IMR-90 (cell line): ENCODE measurements at places on chromosomes 2 and 18. TPM values are rescaled to one million over a fixed set of nuclear protein-coding genes. Genes with fewer than 3 reads are reported as not detected.

The PSMA8 gene
- total RNA-seq: not detected in 2 replicates

GRCh38 chr2:217864963-217865772 lies 137.6 kb downstream of the TNS1 start:
- DNase-seq: no peak

The CLEC4F gene
- not detected in 2 replicates for total RNA-seq

The FOXI3 gene
- total RNA-seq: not detected in 2 replicates

- no peak for DNase-seq
These were observed 467.4 kb upstream of the FANCL start for GRCh38 chr2:58708565-58708964.

GRCh38 chr18:52701219-52701935 lies 361.4 kb downstream of the DCC start:
- no peak for DNase-seq

The IL36B gene
- not detected in 2 replicates for total RNA-seq

- DNase-seq: peak; percentile 47
These were observed 411.1 kb downstream of the RAD51AP2 start for GRCh38 chr2:17107151-17107550.

GRCh38 chr2:200352636-200353035 lies 46.1 kb downstream of the SPATS2L start:
- DNase-seq: peak; percentile 66

The ACVR1 gene
- total RNA-seq: 21.1 and 24.2 TPM in 2 replicates

DNA sequence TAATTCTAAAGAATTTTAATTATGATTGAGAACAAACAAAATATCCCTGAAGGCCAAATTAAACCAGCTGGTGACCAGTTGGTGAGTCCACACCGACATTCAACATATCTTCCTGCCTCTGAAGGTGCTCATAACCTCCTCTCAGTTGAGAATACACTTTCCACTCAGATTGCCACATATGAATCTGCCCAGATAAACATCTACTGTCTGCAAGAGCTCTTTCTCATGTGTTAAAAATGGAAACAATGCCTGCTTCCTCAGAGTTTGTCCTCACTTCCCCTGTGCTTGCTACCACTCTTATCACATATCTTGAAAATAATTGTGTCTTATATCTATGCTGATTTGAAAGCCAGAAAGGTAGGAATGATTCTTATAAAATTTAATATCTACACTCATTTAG lies 177.7 kb upstream of the GULP1 start:
- DNase-seq: peak; percentile 60

The RTP5 gene
- total RNA-seq: not detected in 2 replicates

- no peak for DNase-seq
These were observed 6.8 kb upstream of the ARHGAP28 start for GRCh38 chr18:6722690-6723089.

DNA sequence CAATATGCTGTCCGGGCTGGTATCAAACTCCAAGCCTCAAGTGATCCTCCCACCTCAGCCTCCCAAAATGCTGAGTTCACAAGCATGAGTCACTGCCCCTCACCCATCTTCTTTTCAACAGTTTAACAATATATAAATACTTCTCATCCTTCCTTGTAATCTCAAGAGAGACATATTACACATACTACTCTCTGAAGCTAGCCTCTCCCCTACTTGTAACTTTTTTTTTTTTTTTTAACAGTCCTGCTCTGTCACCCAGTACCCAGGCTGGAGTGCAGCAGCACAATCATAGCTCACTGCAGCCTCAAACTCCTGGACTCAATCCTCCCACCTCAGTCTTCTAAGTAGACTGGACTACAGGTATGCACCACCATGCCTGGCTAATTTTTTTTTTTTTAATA lies 5.7 kb downstream of the GFPT1 start:
- peak; percentile 60 for DNase-seq

DNA sequence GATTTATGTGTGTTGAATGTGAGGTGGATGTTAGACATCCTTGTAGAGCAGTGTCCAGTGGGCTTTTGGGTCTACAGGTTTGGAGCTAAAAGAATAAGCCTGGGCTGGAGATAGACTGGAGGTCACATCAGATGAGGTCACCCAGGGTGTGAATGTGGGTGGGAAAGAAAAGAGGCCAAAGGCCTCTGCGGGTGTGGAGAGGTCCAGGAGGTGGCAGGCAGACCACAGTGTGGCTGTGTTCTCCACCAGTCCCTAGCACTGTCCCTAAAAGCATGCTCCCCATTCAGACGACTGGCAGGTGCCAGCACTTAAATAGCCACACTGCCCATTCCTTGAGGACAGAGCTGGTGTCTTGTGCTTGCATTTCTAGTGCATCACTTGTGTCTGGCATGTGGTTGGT lies 4.1 kb downstream of the ATG4B start:
- no peak for DNase-seq

- peak; percentile 89 for DNase-seq
These were observed 80.3 kb upstream of the MAP4K4 start for GRCh38 chr2:101617188-101617587.

GRCh38 chr2:182827182-182827879 lies 39.1 kb downstream of the FRZB start:
- DNase-seq: peak; percentile 31

The FEV gene
- total RNA-seq: not detected in 2 replicates

GRCh38 chr2:143284087-143284675 lies 155.0 kb downstream of the ARHGAP15 start:
- DNase-seq: peak; percentile 50

- DNase-seq: peak; percentile 88
These were observed at the start of gene TCF7L1 for GRCh38 chr2:85132834-85133637. Gene TCF7L1 (plus strand): TSS chr2:85133392. CDS start chr2:85133685, 293 bp downstream.

GRCh38 chr2:85104228-85104627 lies 29.0 kb upstream of the TCF7L1 start:
- no peak for DNase-seq

DNA sequence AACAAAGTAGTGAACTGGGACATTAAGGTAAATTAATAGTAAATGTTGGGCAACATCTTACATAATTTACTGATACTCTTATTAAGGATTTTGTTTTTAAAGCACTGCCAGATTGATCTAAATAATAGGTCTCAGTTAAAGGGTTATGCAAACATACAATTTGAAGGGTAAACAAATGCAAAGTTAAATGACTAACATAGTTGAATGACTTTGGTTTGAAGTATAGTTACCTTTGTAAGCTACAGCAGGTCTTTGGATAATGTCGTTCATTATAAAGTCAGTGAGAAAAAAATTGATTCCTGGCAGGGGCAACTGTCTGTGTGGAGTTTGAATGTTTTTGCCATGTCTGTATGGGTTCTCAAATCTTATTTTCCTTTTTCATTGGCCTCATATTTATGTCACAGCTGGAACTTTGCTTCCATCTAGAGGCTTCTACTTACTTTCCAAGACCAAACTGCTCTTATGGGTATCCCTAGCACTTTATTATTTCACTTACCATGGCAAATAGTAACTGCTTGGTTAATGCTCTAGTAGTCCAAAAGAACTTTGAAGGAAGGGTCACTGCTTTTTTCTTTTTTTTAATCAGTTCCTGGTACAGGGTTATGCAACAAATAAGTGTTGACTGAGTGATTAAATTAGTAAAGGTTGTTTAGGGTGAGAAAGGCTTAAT lies 107.8 kb downstream of the NBEAL1 start:
- DNase-seq: peak; percentile 6

DNA sequence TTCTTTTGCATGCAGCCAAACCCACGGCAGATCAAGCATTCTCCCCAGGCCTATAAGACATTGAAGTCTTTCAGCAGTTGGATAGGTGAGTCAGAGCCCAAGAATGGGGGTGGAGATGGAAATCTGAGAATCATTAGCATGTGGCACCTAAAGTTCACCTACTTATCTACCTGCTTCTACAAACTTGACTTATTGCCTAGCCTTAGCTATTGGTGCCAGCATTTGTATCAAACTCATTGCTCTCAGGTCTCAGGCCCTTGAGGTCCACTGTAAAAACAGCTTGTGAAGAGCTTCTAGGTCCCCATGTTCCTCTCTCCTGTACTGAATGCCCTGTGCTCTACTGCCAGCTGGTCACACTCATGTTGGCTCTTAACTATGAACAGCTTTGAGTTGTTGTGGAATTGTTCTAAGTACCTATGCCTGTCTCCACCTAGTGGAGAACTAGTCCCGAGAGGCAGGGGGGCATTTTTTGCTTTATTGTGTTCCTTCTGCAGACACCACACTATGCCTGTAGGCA lies 278.4 kb upstream of the SPRED2 start:
- DNase-seq: peak; percentile 8
